ENCODE measurements at places on chromosomes 13 and 19. TPM values are rescaled to one million over a fixed set of nuclear protein-coding genes. Genes with fewer than 3 reads are reported as not detected.

The OR10H1 gene
- not detected for total RNA-seq

The BTBD2 gene
- total RNA-seq: 31.4 TPM

The ZNF729 gene
- not detected for total RNA-seq

The CD177 gene
- not detected for total RNA-seq

The PNKP gene
- total RNA-seq: 58.9 TPM

The FPR1 gene
- not detected for total RNA-seq

The USHBP1 gene
- 0.13 TPM for total RNA-seq

The MATK gene
- not detected for total RNA-seq

The FXYD7 gene
- total RNA-seq: not detected

The COLGALT1 gene
- total RNA-seq: 66.6 TPM

The FUT1 gene
- 0.25 TPM for total RNA-seq

The TNFSF13B gene
- 9.0 TPM for total RNA-seq

The MAN2B1 gene
- 31.8 TPM for total RNA-seq

Data from aortic smooth muscle cell (primary cell).